ENCODE measurements at places on chromosomes 13 and 19. TPM values are rescaled to one million over a fixed set of nuclear protein-coding genes. Genes with fewer than 3 reads are reported as not detected.
A peak's percentile ranks its signal among the peaks of the same experiment; 100 is the strongest.

- DNase-seq = no peak
These were observed 7.8 kb upstream of the SLC44A2 start for GRCh38 chr19:10617409-10618121.

DNA sequence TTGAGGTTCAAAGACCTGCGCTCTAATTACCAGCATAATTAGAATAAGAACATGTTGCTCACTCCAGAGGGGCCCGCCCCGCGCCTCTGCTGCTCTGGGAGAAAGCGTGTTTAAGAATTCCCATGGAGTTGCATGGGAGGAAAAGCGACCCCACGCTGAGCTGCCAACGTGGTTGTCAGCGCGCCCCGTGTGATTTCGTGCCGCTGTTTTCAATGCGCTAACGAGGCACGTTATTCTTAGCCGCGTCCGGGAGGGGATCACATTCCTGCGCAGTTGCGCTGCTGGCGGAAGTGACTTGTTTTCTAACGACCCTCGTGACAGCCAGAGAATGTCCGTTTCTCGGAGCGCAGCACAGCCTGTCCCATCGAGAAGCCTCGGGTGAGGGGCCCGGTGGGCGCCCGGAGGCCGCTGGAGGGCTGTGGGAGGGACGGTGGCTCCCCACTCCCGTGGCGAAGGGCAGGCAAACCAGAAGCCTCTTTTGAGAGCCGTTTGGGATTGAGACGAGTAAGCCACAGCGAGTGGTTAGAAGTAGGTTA lies 173.8 kb upstream of the SOX1 start:
- DNase-seq = peak; percentile 61

DNA sequence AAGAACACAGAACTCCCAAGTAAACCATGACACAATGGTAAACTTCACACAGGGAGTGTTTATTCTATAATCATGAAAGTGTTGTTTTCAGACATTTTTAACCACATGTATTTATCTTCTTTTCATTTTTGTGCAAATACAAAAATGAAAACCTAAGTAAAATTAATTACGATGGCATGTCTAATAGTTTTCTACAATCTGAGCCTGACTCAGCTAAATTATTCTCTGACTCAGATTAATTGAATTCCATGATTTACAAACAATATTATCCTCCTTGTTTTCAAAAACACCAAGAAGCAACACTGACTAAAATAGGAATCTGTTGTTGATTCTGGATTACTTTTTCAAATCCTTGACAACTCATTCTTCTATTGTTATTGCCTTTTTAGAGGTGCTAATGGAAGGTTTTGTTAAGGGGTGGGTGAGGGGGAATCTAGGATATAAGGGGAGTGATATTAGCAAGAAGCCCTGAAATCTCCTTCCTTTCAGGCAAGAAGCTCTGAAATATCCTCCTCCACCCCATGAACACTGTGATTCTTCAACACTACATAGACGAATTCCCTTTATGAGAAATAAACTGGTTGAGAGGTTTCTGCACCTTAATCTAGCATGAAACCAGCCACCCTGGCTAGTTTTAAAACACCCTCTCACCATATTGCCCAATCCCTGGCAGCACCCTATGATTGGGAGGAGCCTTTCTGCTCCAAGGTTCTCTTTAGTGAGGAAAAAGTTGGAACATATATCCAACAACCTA lies 1057.7 kb upstream of the PCDH20 start:
- no peak for DNase-seq

DNA sequence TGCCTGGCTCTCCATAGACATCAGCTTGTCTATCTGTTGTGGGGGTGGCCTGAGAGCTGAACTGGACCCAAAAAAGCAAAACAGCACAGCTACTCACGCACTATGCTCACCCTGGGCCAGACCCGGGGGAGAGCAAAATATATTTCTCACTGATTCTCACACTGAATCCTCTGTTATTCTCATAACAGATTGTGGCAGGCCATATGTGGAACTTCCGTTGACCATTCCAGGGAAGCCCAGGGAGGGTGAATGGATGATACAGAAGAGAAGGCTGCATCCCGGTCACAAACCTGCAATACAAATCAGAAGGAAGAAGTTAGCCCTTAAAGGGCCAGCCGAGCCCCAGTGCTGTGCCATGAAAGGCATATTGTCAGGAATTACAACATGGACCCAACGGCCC lies 362.5 kb downstream of the ZNF536 start:
- no peak for DNase-seq

The ELAVL3 gene
- not detected for polyA plus RNA-seq

The PCDH20 gene
- 2.3 TPM for polyA plus RNA-seq

All from hindlimb muscle (tissue), 1 donor.